ENCODE measurements at places on chromosomes 11 and 22.

- DNase-seq = no peak
These were observed 272.9 kb downstream of the SWAP70 start for GRCh38 chr11:9936754-9937153.

DNA sequence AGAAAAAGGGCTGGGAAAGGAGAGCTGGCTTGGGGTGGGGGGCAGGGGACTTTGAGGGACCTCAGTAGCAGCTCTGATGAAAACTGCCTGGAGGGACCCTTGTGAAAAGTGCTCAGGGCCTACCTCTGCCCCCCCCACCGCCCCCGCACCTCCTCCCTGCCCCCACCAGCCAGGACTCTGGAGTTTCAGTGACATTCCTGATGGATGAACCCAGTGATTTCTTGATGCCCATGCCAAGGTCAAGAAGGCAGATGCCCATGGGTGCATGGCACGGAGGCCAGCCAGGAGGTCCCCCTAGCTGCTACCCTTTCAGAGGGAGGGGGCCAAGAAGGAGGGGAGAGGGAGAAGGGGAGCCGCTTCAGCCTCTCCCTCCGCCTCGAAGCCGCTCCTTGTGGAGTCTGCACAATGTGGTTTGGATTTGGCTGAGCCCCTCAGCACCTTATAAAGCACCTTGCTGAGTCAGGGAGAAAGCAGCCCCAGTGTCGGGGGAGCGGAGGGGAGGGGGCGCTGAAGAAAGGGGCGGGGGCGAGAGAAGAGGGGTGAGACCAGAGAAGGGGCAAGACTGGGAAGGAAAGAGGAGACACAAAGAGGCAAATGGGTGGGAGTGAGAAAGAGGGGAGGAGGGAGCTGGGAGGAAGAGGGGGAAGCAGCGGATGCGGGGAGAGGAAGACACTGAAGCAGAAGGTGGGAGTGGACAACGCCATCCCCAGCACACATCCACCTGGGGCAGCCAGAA is 2.1 kb upstream of the CLCF1 start:
- no peak for DNase-seq

- DNase-seq = no peak
These were observed 937.9 kb upstream of the CCDC90B start for GRCh38 chr11:84224042-84224441.

DNA sequence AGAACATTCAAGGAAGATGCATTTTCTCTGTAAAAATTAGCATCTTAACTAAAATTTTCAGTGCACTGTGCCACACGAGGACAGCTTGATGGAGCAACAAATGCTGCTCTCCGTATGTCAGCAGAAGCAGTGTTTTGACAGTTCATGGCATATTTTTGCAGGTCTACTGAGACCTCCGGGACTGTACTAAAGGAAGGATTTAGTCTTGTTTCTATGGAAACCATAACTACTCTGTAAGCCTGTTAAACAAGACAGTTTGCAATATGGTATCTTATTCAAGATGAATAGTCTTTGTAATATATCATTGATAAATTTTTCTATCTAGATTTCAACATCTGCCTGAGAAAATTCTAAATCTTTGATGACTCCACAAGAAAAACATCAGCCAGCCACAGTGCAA is 184.0 kb upstream of the GUCY1A2 start:
- DNase-seq = no peak

GRCh38 chr22:38026130-38027111 is 30.8 kb upstream of the PICK1 start:
- no peak for DNase-seq
